Thoracic aorta endothelial cell (primary cell): ENCODE measurements at places on chromosomes 12 and 14. TPM values are rescaled to one million over a fixed set of nuclear protein-coding genes. Genes with fewer than 3 reads are reported as not detected.

PARP11 gene
- 4.9 and 6.0 TPM in 2 replicates for total RNA-seq

ZBTB42 gene
- 3.1 and 4.4 TPM in 2 replicates for total RNA-seq

AICDA gene
- total RNA-seq: not detected in 2 replicates

SLC10A1 gene
- total RNA-seq: not detected in 2 replicates

KRT72 gene
- total RNA-seq: not detected in 2 replicates

NRXN3 gene
- 0.22 and 0.27 TPM in 2 replicates for total RNA-seq

FAR2 gene
- 60.5 and 71.3 TPM in 2 replicates for total RNA-seq

AMDHD1 gene
- total RNA-seq: 0.13 and 0.14 TPM in 2 replicates

SMIM41 gene
- total RNA-seq: 0.13 TPM in 1 of 2 replicates, not detected in the other

KCNH5 gene
- total RNA-seq: not detected in 2 replicates

CLMN gene
- 7.4 and 10.0 TPM in 2 replicates for total RNA-seq
